ENCODE measurements at places on chromosomes 2 and 18.

- no peak for DNase-seq
Measured at GRCh38 chr2:44430342-44430741, 68.6 kb downstream of the CAMKMT start.

DNA sequence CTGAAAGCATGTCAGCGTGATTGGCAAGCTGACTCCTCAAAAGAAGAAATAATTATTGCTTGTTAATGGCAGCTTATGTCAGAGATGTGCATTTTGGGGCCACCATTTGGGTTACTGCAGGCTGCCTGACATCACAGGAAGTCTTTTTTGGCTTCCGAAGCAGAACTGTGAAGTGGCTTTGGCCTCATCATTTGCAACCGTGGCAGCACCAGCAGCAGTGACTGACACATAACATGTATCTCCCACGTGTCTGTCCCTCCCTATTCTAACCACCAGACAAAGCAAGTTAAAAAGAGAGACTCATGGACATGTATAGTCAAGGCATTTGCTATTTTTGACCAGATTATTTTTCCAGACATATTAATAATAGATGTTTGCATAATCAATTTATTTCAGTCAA is 488.7 kb upstream of the ACVR2A start:
- DNase-seq, result no peak

GRCh38 chr2:60446413-60447267 is 106.8 kb downstream of the BCL11A start:
- DNase-seq, result no peak

- DNase-seq, result no peak
Measured at GRCh38 chr18:8811115-8811514, 105.8 kb downstream of the MTCL1 start.

DNA sequence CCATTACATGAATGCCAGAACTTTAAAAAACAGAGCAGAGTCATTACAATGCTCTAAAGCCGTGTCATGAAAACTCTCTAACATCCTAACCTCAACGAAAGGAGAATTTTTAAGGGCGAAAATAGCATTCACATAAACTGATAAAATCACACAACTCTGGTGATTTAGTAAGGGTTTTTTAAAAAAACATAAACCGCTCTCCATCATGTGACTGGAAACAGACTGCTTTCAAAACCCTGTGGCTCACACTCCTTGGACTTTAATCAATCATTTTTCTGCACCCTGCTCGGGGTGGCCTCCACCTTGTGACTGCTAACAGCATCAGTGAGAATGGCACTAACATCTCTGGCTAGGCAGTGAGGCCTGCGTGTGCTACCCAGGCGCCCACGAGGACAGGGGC is 12.1 kb downstream of the DOCK10 start:
- no peak for DNase-seq

DNA sequence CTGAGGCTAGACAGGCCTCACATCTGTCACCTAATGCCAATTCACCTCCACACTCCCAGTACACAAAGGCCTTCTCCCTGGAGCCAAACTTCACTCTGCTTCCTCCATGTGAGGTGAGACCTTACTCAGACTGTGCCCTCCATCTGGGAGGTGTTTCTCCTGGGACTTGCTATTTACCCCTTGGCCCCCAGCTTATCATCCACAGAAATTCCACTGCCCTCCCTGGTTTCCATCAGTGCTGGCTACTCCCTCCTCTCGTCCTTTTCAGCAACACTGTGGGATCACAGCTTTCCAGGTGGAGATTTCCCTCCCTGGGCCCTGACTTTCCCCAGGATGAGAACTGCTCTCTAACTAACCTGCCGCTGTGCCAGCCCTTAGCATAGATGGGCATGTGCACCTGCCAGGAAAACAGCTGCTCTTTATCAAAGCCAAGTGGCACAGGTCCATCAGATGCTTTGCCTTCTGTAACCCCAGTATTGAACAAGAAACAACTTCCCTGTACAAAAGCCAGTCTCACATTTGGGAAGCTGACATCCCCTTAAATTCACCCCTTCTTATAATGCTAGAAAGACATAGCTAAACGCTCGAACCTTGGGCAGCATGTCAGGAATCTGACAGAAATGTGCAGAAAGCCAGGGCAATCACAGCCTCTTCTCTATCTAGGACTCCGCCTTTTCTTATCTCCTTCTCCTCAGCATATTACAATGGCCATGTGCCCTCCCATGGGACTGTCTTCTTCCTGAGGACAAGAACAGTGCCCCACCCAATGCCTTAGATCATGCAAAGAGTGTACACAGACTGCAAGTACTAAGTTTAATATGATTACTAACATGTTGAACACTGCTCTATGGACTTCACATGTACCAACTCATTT is 535.5 kb upstream of the ID2 start:
- no peak for DNase-seq

DNA sequence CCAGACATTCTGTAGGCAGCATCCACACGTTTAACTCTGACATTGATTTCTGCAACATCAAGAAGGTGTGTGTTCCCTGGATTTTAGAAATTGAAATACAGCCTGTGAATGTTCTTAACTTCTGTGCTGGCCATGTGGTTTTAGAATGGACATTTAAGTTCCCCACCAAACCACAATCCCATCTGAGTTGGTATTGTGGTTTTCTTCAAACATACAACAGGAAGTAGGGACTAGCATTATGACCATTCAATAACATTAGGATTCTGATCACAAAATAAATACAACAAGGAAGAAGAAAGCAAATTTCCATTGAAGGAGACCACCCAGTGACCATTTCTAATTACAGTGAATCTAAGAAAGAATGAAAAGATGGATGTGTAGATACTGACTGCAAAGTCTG is 51.2 kb downstream of the MAP3K20 start:
- DNase-seq, result no peak

GRCh38 chr2:178527592-178527991 is 47.3 kb downstream of the PLEKHA3 start:
- no peak for DNase-seq

DNA sequence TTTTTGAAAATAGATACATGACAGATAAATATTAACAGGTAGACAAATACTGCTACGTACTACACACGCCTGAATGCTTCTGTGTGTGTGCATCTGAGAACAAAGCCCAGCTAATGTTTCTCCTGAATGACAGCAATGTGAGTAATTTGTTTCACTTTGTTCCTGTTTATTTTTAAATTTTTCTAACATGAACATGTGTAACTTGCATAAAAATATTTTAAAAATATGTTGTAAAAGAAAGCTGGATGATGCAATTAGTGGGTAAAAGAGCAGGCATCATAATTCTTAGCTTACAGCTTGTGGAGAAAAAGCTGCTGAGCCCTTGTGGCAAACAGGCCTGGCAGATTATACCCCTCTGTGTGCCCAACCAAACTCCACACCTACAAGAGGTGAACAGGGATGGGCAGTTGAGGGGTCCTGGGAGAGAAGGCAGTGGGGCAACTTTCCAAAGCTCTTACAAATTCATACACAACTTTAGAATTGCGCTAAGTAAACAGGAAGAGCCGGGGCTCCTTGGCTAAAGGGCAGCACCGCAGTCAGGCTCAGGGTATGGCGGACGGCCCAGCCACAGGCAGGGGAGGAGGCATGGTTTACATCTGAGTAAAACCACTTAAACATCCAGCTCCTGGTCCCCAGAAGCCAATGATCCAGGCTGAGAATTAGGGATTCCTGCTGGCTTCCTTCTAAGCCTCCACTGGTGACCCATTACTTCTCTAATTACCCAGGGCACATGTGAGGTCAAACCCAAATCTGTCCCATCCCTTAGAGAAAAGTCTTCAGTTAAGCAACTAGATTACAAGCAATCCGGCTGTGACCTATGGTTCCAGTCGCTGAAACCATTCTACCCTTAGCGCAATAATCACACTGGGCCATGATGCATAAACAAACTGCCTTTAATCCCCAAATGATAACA is 14.0 kb downstream of the PXDN start:
- DNase-seq, result no peak

- DNase-seq, result no peak
Measured at GRCh38 chr18:50189160-50189559, 5.8 kb downstream of the MYO5B start.

DNA sequence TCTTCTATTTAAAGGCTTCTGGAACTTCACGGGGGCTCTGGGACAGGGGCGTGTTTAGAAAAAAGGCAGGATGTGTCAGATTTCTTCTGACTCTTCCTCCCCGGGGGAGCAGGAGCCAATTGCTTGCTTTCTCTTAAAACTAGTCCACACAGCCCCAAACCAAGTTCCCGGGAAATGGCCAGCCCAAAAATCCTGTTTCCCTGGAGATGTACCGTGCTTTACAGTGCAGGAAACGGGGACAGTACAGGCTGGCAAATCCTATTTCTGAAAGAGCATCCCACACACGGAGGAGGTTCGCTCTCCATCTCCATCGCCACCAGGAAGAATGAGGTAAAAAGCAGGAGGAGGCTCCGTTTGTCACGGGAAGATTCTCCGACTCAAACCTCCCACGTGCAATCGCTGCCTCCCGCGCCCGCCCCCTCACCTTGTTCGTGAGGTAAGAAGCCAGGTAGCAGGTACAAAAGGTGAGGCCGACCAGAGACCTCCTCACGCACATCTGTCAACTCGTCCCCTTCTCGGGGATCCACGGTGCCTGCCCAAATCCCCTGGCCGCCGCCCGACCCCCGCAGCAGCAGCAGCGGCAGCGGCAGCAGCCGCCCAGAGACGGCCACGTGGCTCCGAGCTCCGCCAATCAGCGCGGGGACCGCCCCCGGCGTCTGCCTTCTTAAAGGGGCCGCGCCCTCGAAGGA is 15.6 kb upstream of the RIOK3 start:
- peak; percentile 67 for DNase-seq

DNA sequence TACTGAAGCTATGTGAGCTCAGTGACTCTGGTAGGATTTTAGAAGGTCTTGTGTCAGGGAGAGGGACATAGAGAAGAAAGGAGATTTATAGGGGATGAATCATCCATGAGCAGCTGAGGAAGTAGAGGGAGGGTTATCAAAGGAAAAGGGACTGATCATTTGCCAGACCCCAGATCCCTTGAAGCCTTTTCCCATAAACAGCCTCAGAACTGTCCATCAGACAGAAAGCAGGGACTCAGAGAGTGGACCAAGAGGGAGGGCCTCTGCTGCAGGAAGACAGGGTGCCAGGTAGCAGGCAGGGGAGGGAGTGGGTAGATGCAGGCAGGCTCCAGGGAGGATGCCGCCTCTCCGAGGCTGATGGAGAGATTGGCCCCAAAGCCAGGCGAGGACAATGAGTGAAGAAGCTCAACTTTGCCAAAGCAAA is 133.9 kb downstream of the TNS1 start:
- no peak for DNase-seq

- no peak for DNase-seq
Measured at GRCh38 chr2:231372326-231372725, 23.2 kb upstream of the B3GNT7 start.

DNA sequence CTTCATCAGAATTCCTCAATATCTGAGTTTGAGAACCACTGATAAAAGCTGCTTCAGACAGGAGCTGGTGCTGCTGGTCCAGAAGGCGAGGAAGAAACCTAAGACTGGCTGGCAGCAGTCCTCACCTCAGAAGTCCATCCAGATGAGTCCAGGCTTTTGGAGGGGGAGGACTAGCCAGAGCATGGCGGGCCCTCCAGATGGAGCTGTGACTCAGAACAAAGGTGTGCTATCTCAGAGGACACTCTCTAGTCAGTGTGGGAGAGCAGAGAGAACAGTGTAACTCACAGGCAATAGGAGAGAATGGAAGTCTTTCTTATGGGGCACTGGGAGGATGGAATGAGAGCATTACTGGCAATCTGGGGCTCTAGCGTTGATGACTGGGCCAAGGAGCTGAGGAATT is 191.4 kb downstream of the NYAP2 start:
- no peak for DNase-seq

DNA sequence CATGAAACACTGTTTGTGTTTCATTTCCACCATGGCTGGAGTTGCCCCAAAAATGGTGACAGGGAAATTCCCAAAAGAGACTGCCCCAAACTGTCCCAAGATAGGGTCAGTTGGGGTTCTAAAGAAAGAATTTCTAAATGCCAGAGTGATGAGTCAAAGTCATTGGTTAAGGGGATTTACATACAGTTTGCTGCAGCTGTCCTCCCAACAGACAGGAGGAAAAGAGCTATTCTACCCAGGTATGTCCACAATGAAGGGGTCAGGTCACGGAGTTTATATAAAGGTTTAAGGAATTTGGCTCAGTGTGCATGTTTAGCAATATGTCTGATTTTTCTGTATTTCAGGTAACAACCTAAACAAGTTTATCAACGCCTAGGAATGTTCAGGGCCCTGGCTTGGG is 344.1 kb downstream of the TDRD15 start:
- no peak for DNase-seq

GRCh38 chr2:200189964-200190363 is 116.5 kb upstream of the SPATS2L start:
- no peak for DNase-seq

GRCh38 chr2:190911813-190912212 is 31.2 kb downstream of the GLS start:
- no peak for DNase-seq

- DNase-seq, result no peak
Measured at GRCh38 chr2:150769421-150769820, 282.0 kb upstream of the RND3 start.

DNA sequence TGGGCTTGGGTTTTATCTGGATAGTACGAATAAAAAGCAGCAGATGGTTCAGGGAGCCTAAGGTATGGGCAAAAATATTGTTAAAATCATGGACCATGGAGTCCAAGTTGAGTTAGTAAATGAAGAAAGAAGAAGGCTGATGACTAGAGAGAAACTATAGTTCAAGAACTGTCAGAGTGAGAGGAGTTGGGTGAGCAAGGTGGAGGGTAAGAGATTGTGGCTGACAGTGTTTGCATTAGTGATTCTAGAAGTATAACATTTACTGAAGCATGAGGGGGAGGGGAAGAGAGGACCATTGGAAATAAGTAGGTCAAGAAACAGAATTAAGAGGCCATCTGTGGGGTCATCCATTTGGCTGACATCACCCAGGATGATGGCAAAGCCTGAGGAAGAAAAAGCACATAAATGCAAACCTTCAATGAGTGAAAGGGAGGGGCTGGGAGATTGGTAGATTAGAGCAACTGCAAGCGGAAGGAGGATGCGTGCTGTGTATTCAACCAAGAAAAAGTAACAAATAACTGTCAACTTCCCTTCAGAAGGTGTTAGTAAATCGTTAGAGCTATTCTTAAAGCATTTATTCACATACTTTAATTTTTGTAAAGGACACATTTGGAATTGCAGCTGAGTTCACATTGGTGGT is 392.8 kb downstream of the TSN start:
- DNase-seq, result no peak

GRCh38 chr2:101120124-101120996 is 30.8 kb downstream of the TBC1D8 start:
- DNase-seq, result no peak

DNA sequence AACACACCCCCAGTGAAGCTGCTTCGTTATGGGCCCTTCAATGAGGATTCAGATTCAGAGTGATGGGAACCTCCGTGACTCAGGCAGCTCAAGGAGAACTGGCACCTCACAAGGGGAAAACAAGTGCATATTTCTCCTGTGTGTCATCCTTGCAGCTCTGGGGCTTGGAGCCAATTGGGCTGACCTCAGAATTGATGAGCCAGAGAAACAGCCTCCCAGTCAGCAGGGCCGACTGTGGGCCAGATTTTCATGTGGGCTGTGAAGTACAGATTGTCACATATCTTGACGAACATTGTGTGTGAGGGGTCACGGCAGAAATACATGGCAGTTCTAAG is 189.6 kb upstream of the SP5 start:
- DNase-seq, result no peak

- no peak for DNase-seq
Measured at GRCh38 chr2:37676274-37676673, 4.8 kb upstream of the CDC42EP3 start.

GRCh38 chr2:163877316-163877715 is 141.5 kb upstream of the FIGN start:
- no peak for DNase-seq

Measured in stimulated activated CD8-positive, alpha-beta memory T cell treated with anti-CD3 and anti-CD28 coated beads, Interleukin-4, amount 100 ng/mL, for 4 hours (primary cell).